ENCODE measurements at places on chromosomes 11 and 22.

DNA sequence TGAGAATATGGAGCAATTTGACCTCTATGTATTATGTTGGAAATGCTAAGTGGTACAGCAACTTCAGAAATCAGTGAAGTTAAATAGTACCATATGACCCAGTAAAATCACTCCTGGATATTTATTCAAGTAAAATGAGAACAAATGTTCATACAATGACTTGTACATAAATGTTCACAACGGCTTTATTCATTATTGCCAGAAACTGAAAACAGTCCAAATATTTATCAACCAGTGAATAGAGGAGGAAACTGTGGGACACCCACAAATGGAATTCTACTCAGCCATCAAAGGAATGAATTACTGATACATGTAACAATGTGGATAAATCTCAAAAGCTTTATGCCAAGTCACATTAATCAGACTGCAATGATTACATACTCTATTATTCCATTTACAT, 416.3 kb downstream of the AASDHPPT start:
- no peak for DNase-seq

- no peak for DNase-seq
Measured at GRCh38 chr11:125675196-125675595, 5.5 kb downstream of the ACRV1 start.

DNA sequence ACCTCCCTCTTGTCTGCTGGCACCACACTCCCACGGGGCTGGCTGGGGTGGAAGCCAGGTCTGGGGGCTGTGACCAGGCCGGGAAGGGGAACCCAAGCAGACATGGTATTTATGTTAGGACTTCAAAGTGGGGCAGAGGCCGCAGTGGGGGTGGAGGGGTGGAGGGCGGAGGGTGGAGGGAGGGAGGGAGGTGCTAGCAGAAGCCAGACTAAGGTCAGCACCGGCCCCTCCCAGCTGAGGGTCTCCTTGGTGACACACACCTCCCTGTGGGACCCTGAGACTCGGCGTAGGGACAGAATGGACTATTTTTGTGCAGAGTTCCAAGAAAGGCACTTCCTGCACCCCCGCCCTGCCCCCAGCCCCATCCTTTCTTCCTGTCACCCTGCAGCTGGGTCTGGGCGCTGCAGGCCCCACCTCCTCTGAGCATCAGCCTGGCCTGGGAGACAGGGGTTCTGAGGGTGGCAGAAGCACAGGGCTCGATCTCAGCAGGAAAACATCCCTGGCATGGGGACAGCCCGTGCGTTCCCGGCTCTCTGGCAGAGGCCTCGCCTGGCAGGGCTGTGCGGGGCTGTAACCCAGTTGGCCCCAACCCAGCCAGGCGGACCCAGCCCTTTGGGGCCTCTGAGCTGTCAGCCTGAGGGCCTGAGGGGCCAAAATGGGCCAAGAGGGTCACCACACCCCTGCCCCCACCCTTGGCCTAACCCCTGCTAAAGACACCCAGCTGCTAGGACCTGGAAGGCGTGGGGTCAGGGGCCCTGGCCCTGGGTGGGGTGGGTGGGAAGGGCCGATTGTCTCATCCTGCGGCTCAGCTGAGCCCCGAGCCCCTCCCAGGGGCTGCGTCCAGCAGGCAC, 9.6 kb upstream of the CD248 start:
- no peak for DNase-seq

GRCh38 chr11:70656252-70656651, 257.9 kb downstream of the CTTN start:
- no peak for DNase-seq

GRCh38 chr11:33195462-33196173, 34.3 kb upstream of the CSTF3 start:
- no peak for DNase-seq

DNA sequence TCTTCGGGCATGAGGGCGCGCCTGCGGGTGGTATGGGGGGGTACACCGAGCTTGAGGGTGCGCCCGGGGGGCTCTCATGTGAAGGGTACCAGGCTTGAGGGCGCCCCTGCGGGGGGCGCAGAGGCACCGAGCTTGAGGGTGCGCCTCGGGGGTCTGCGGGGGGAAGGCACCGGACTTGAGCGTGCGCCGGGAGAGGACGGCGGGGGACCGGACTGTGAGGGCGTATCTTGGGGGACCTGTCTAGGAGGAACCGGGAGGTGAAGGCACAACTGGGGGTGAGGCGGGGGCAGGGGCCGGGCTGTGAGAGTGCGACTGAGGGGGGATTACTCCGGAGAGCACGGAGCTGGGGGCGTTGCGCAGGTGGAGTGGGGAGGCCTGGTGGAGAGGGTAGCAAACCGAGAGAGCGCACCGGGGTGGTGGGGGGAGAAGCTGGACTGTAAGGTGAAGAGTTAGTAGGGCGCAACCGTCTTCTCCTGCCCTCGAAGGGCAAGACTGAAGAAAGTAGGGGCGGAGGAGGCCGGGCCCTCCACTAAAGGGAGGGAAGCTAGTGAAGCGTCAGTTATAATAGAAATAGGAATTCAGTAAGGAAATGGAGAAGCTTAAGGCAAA, 1.1 kb upstream of the DDX6 start:
- peak; percentile 28 for DNase-seq

DNA sequence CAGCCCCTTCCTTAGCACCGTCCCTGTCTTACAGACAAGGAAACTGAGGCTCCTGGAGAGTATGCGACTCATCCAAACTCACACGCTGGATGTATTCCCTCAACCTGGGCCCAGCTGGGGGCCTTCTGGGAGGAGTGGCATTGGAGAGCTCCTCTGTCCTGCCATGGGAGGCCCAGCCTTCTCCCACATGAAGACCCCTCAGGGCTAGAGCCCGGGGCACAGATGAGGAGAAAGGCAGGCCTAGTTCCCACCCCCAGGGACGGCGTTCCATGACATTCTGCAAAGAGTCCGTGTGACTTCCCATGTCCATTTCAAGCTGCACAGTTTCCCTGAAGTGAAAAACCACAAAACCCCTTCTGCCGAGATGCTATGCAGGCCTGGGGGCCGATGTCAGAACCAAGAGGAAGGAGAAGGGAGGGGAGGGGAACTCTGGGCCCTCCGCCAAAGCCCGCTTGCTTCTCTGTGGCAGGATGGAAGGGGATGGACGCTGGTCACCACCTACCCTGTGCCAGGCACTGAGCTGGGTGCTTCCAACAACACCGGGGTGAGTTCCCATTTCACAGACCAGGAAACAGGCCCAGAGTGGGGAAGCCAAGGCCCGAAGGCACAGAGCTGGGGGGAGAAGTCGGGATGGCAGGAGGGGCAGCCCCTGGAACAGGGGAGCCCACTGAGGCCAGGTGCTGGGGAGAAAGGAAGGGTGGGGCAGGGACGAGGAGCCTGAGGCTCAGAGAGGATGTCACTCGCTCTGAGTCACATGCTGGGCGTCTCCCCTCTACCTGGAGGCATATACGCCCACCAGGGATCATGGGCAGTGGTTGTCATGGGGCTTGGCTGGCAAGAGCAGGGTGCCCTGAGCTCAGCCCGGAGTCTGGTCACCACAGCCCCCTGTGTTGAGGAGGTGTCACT, 15.7 kb downstream of the RAC2 start:
- peak; percentile 30 for DNase-seq

GRCh38 chr11:63738720-63739360, 29.7 kb downstream of the ZFTA start:
- DNase-seq = peak; percentile 48

GRCh38 chr11:46615756-46616155, 1.3 kb downstream of the HARBI1 start:
- DNase-seq = no peak

- no peak for DNase-seq
Measured at GRCh38 chr11:62984451-62984991, at the start of gene SLC22A6. TSS of gene SLC22A6 (minus strand) at chr11:62984967. CDS start at chr11:62984690, 277 bp downstream.

DNA sequence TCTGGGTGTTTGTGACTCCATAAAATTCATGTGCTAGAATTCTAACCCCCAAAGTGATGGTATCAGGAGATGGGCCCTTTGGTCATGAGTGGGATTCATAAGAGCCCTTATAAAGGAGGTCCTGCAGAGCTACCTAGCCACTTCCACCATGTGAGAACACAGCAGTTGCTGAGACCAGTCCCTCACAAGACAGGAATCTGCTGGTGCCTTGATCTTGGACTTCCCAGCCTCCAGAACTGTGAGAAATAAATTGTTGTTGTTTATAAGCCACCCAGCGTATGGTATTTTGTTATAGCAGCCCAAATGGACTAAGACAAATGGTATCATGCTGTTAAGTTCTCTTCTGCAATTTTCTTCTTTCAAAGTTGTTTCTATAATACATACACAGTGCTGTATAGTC, 1.5 kb upstream of the PLAAT5 start:
- DNase-seq = no peak

GRCh38 chr22:27668828-27669797, 132.4 kb downstream of the MN1 start:
- no peak for DNase-seq

- DNase-seq = no peak
Measured at GRCh38 chr11:87616511-87616910, 558.7 kb downstream of the RAB38 start.

Data from stimulated activated naive CD4-positive, alpha-beta T cell treated with Interleukin-2 at 50 U/mL for 16 hours (primary cell).